K562 (cell line): ENCODE measurements at places on chromosomes 3 and 15. TPM values are rescaled to one million over a fixed set of nuclear protein-coding genes. Genes with fewer than 3 reads are reported as not detected.
A peak's percentile ranks its signal among the peaks of the same experiment; 100 is the strongest.

GRCh38 chr3:191340351-191340750 lies 10.0 kb upstream of the UTS2B start:
- H3K4me1 ChIP-seq: 0 out of 2 replicates have a peak, but pooled peaks cover 3% of the 10 kb centered on the region
- no peak overlapping the region for H3K27ac ChIP-seq
- no peak overlapping the region for H3K4me3 ChIP-seq

- DNase-seq: no peak
- no peaks in the 10 kb centered on the region for H3K36me3 ChIP-seq
- no peaks in the 10 kb centered on the region for H3K27me3 ChIP-seq
- H3K4me3 ChIP-seq: no peak overlapping the region
Measured at GRCh38 chr3:165406425-165406824, 210.2 kb upstream of the SLITRK3 start.

DNA sequence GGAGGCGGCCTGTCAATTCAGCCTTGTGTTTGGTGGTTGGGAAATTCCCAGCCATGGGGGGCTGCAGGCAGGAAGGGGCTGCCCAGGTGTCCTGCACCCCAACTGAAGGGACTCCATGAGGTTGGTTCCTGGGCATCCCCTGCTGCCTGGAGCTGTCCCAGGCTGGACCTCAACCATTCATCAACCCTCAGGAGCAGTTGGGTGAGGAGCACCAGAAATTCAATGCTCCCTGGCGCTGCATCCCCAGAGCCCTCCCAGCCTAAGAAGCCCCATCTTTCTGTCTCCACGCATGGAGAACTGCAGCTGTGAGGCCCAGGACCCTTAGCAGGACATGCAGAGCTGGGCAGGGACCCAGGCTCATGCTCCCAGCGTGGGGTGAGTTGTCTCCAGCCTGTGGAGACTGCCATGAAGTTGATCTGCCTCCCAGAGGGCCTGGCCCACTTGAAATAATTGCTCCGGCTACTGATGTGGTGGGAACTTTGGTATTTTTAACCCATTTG lies 8.0 kb upstream of the SEMA3B start:
- peaks cover 39% of the 10 kb centered on the region for H3K4me1 ChIP-seq
- H3K27me3 ChIP-seq: no peaks in the 10 kb centered on the region
- H3K4me3 ChIP-seq: peak overlapping the region; percentile 58; the same call in 1 of the 2 replicates

- H3K27ac ChIP-seq: no peak overlapping the region
- no peaks in the 10 kb centered on the region for H3K36me3 ChIP-seq
- H3K4me3 ChIP-seq: no peak overlapping the region
- H3K4me1 ChIP-seq: no peaks in the 10 kb centered on the region
- no peak for DNase-seq
Measured at GRCh38 chr3:40557575-40558161, 32.9 kb downstream of the ZNF621 start.

CASR gene
- not detected in 2 replicates for total RNA-seq

RHCG gene
- total RNA-seq: not detected in 2 replicates

DNA sequence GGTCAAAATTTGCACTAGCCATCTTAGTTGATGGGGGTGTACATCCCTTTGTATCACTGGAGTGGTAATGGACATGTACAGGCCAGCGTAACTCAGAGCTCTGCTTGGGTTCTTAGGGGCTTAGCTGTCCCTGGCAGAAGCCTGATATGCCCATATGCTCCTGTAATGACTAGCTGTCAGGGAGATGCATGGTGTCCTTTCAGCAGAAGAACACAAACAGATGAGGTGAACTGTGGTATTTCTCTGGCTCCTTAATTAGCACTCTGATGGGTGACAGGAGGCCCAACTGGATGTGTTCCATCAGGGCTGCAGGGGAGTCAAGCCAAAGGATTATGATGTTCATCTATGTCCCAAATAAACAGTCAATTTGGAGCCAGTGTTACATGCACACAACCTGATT lies 774.5 kb downstream of the AGBL1 start:
- no peak overlapping the region for H3K27ac ChIP-seq
- DNase-seq: no peak
- H3K4me1 ChIP-seq: no peaks in the 10 kb centered on the region
- no peak overlapping the region for H3K4me3 ChIP-seq

BMF gene
- 0.56 and 0.91 TPM in 2 replicates for total RNA-seq

DNA sequence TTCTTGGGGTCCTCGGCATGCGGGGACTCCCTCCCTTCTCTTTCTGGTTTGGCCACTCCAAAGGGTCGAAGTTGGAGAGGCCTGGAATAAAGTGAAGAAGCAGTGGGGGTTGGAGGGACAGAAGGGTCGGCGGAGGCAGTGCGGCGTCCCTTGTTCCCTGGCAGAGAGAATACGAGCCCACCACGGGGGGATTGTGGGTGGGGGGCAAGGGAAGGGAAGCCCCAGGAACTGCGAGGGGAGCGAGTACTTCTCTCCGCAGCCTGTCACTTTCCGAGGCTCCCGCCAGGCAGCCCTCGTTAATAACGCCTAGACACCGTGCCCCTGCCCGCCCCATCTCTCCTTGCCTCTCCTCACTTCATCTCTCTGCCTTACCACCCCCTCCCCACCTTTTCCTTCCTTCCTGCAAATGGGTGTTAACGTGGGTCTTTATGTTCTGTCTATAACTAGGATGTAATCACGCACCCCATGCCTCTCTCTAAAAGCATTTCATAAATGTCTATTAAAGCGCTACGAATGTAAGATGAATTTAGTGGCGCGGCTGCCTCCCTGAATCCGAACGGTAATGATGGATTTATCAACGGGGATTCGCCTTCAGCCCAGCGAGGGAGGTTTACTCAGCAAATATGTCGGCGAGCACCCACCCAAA lies 13.7 kb downstream of the NR2F2 start:
- H3K36me3 ChIP-seq: peaks cover 68% of the 10 kb centered on the region
- H3K27ac ChIP-seq: no peak overlapping the region
- no peaks in the 10 kb centered on the region for H3K27me3 ChIP-seq
- no peak overlapping the region for H3K4me3 ChIP-seq
- DNase-seq: no peak
- peaks cover 3% of the 10 kb centered on the region; the same call in 2 of the 3 replicates for H3K4me1 ChIP-seq

- H3K4me3 ChIP-seq: no peak overlapping the region
- DNase-seq: no peak
- peaks cover 4% of the 10 kb centered on the region; the same call in 1 of the 2 replicates for H3K27me3 ChIP-seq
Measured at GRCh38 chr15:95302206-95302605, 1028.3 kb upstream of the NR2F2 start.

DNA sequence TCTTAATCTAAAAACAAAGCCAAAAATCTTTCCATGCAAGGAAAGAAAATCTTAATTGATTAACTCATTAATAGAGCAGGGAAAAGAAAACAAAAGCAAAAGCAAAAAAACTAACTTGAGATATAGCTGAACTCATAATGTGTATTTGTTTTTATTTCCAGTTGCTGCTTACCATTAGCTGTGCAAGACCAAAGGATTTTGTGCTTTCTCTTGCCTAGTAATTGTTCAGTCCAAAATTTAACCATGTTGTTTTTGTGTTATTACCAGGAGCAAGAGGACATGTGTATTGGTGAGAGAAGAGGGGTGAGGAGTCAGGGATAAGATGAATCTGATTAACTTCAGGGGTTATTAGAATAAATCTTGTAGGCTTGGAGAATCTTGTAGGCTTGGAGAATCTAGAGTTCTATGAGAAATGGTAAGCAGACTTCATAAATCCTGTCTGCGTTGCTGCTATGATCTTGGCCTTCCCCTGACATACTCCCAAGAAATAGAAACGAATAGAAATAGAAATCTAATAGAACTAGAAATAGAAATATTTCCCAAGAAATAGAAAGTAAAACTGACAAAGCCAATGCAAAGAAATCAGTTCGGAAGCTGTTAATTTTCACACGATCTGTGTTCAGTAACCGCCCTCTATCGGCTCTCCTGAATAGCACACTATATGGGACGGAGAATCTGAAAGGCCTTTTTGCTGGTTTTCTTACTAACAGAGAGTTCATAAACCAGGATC lies 72.6 kb upstream of the TNFSF10 start:
- peaks cover 23% of the 10 kb centered on the region for H3K4me1 ChIP-seq
- peak; percentile 61 for DNase-seq
- H3K36me3 ChIP-seq: no peaks in the 10 kb centered on the region
- no peaks in the 10 kb centered on the region for H3K27me3 ChIP-seq
- H3K4me3 ChIP-seq: no peak overlapping the region
- no peak overlapping the region for H3K27ac ChIP-seq

GRCh38 chr15:98815207-98815606 lies 166.9 kb downstream of the IGF1R start:
- H3K36me3 ChIP-seq: no peaks in the 10 kb centered on the region
- no peak for DNase-seq
- H3K27me3 ChIP-seq: no peaks in the 10 kb centered on the region
- H3K4me3 ChIP-seq: no peak overlapping the region
- no peaks in the 10 kb centered on the region; the same call in 2 of the 3 replicates for H3K4me1 ChIP-seq
- H3K27ac ChIP-seq: no peak overlapping the region

TUSC2 gene
- total RNA-seq: 24.6 and 25.8 TPM in 2 replicates

POC1A gene
- 15.9 and 17.4 TPM in 2 replicates for total RNA-seq

DNA sequence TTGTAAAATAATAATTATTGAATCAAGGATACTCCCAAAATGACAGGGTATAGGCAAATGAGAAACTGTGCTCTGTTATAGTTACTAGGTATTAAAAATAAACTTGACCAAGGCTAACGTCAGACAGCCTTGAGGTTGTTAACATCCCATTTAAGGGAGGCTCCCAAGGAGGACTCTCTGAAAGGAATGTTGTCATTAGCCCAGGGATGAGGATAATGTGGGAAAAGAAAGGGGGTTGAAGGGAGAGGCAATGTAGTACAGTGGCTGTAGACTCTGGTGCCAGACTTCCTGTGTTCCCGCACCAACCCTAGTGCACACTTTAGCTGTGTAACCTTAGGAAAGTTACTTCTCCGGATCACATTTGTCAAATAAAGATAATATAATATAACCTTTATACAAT lies 47.0 kb upstream of the RARB start:
- no peak for DNase-seq
- no peaks in the 10 kb centered on the region for H3K36me3 ChIP-seq
- no peaks in the 10 kb centered on the region for H3K27me3 ChIP-seq

PRR20G gene
- total RNA-seq: not detected in 2 replicates

DNA sequence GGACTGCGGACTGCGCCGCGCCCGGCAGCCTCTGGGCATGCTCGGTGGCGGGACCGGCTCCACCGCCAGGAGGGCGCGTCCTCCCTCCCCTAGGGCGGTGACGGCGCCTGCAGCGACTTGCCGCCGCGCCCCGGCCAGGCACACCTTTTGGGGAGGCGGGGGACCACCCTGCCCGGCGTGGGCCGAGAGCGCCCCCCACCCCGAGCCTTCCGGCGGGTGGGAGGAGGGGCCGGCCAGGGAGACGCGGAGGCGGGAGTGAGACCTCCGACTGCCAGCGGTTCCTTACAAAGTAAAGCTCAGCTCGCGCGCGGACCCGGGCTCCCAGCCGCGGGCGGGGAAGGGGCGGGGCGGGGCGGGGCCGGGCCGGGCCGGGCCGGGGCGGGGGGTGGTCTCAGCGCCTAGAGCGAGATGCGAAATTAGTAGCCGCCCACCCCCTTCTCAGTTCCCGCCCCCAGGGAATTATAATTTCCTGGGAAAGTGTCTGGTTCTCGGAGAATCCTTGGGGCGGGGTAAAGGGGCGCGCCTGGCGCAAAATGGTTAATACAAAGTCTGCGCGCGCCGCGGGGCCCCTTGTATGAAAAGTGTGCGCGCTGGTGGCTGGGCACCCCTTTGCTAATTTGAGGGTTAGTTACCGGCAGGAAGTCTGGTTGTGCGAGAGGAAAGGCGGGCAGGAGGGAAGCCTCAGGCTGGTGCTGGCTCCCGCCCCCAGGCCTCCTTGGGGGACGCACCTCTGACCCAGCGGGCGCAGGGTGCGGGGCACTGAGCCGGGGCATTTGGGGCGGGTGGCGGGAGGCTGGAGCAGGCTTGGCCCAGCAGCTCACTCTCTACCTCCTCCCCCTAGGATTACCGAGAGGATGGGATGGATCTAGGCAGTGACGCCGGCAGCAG lies 224.8 kb upstream of the IL12A start:
- peaks cover 21% of the 10 kb centered on the region for H3K4me1 ChIP-seq
- H3K27ac ChIP-seq: no peak overlapping the region
- H3K4me3 ChIP-seq: peak overlapping the region; percentile 29
- DNase-seq: peak; percentile 68

GRCh38 chr3:186315581-186316354 lies 46.3 kb downstream of the DGKG start:
- no peaks in the 10 kb centered on the region for H3K36me3 ChIP-seq
- no peak overlapping the region for H3K4me3 ChIP-seq
- no peaks in the 10 kb centered on the region for H3K4me1 ChIP-seq
- no peak overlapping the region for H3K27ac ChIP-seq

TNFSF10 gene
- 0.13 and 0.36 TPM in 2 replicates for total RNA-seq

CDCP1 gene
- 13.9 and 16.4 TPM in 2 replicates for total RNA-seq
